ENCODE measurements at places on chromosomes 4 and X.

GRCh38 chr4:37970702-37971101, 10.5 kb downstream of the PTTG2 start:
- no peak for DNase-seq

GRCh38 chr4:40245550-40245949, 48.7 kb downstream of the RHOH start:
- DNase-seq = no peak

GRCh38 chr4:87354168-87355102, 31.8 kb upstream of the HSD17B13 start:
- no peak for DNase-seq

DNA sequence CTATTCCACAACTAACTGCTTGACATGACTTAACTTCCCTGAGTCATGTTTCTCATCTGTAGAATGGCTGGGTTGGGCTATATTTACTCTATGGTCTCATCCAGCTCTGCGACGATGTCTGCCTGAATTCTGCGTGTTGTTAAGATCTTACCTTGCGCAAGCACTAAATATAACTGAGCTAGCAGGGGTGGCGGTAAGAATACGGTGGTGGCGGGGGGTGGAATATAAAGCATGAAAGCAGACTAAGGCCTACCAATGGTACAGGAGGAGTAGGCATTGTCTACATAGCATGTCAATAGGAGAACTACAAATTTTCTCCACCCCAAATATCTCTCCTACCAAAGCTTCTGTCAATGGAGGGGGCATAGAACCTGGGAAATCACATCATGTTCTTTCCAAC, 45.7 kb upstream of the DCLK2 start:
- DNase-seq = no peak

Data from substantia nigra (tissue), 51 donors.